Stimulated activated effector memory CD8-positive, alpha-beta T cell treated with anti-CD3 and anti-CD28 coated beads, Interleukin-12 subunit alpha, Interleukin-12 subunit beta, amount 100 ng/mL, for 72 hours (primary cell): ENCODE measurements at places on chromosomes 1 and 21.

- DNase-seq: no peak
Observed at GRCh38 chr1:193568512-193568911, 382.1 kb upstream of the B3GALT2 start.

- DNase-seq: no peak
Observed at GRCh38 chr1:66739401-66740157, 12.7 kb upstream of the DYNLT5 start.

DNA sequence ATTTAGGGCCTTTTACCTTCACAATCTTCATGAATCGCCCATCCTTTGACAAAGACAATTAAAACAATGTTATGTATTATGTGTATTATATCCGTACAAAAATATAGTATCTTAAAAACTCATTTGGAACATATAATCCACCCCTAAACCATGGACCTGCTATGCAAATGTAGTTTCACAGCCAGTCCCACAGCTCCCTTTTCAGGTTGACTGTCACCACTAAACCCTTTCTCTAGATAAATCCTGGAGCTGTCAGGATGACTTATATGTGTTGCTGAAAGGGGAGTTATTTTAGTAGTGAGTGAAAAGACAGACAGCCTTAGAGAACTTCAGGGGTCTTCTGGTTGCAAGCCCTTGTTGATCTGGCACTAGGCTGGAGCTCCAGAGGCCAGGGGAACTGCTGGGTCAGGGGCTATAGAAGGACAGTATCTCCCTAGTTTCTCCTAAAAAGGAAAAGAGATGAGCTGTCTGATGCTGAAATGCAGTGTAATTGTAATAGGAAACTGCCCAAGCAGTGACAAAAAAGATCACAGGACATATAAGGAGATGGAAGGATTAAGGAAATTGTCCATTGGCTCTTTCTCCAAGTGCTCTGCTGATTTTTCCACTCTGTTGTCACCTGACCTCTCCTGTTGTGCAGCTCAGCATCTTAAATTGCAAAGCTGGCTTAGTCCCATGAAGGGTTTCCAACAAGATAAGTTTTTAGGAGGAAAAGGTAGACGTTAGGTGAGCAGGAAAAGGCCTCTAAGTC, 127.7 kb downstream of the S1PR1 start:
- no peak for DNase-seq

DNA sequence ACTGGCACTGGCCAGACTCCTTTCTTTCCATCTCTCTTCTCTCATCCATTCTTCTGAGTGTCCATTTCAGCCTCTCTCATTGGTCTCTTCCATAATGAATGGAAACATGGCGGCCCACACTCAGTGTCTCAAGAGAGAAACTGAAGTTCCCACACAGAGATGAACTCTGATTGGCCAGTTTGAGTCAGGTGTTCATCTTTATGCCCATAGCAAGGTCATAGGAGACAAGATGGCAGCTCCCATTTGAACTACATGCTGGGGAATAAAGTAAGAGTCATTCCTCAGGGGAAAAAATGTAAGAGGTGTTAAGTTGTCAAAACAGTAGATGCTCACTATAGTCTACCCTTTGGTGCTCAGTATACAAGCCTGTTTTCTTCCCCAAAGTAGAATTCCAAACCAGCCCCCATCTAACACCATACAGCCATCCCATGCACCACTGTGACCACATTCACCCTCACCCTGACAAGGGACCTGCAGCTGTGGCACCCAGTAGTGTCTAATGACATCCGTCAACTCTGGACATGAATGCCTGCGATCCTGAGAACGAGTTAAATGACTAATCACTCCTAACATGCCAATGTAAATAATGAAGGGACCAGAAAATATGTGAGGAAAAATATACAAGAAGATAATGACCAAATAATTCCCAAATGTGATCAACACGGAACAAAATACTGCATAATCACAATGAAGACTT, 12.4 kb downstream of the CDA start:
- no peak for DNase-seq

DNA sequence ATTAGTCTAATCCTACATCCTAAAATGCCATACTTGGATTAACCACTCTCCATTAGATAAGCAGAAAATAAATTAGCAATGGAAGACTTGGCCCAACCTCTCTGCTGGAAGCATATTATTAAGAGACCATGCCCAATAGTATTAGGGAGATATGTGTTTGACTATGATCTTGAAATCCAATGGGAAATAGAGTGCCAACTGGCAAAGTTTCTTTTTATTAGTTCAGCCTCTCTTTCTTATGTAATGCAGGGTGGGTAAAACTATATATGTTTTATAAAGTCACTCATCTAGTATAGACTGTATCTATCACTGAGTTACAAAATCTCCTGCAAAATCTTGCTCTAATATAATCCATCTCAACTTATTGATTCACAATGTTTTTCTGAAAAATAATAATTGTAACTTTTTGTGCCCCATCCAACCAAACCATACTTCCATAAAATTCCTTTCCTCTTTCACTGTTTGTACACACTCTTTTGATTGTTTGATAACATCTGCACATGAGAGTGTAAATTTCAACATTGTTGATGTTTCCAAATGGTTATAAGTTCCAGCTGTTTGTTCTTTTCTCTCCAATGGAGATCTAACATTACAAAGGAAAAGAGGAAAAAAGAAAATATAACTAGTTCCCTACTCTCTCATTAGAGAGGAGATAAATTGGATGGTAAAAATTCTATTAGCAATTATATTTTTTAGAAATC, 408.1 kb upstream of the ADGRL2 start:
- no peak for DNase-seq

GRCh38 chr1:9473032-9473807, 66.0 kb upstream of the SLC25A33 start:
- DNase-seq: no peak

- no peak for DNase-seq
Observed at GRCh38 chr1:23452011-23452411, 27.5 kb upstream of the TCEA3 start.

- no peak for DNase-seq
Observed at GRCh38 chr1:109570414-109570813, 22.0 kb downstream of the GNAI3 start.

DNA sequence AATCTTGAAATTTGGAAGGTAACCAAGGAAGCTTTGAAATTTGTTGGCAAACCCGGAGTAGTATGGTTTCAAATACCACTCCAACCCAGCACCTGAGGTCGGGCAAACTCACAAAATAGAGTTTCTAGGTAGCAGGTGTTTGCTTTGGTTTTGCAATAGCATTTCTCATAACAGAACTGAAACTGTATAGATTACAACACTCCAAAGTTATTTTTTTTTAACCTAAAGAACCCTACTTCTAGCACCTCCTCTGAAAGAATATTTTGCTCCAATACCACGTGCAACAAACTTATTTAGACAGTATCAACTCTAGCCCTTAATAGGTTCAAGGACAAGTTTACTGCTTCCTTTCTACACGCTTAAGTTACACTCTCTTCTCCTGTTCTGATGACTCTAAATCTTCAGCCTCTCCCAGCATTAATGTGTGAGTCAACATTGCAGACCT, 178.5 kb upstream of the FMN2 start:
- DNase-seq: no peak

DNA sequence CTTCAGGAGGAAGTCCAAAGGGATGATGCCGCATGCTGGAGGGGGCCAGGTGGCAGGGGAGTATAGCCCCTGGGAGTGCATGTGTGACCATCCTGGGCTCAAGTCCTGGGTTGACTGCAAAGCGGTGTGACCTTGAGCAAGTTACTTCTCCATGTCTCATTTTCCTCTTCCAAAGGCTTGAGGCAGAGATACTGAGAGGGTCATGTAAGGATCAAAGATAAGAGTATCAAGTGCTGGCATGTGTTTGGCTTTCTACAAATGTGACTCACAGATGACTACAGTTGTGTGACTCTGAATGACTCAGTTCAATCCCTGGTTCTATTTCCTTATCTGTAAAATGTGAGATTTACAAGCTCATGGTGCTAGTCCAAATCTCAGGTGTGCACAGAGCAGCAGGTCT, 26.1 kb downstream of the PROK1 start:
- DNase-seq: no peak

GRCh38 chr1:248823517-248824001, 2.2 kb downstream of the SH3BP5L start:
- no peak for DNase-seq

DNA sequence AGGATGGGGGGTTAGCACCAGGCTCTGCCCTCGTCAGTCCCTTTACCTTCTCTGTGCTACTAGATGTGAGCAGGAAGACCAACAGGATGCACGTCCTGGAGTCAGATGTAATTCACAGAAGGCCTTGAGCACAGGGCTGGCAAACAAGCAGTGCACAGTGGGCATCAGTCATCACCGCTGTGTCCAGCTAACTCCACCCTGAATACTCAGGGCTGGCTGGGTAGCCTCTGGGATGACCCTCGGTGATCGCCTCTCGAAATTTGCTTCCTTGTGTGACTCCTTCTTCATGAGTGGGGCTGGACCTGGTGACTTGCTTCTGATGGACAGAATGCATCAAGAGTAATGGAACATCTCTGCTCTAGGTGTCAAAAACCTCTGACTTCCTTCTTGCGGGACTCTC, 92.2 kb upstream of the TMPRSS2 start:
- no peak for DNase-seq

- DNase-seq: no peak
Observed at GRCh38 chr21:27423038-27423437, 456.1 kb upstream of the ADAMTS5 start.

- no peak for DNase-seq
Observed at GRCh38 chr1:161935264-161935663, 88.4 kb downstream of the OLFML2B start.

DNA sequence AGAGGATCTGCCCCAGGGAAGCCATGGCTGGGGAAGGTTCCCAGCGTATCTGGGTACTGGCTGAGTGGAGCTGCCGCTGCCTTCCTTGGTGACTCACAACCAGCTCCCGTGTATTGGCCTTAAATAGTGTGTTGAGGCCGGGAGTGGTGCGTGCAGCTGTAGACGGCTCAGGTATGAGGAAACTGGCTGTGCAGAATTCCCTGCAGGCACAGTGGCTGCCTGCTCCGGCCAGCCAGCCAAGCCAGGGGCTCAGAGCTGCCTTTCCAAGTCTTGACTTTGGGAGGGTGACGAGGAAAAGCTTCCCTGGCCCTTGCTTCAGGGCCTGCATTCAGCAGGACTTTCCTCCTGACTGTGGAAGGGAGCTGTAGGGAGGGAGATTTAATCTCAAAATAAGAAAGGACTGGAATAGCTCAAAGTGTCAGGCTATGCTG, at the start of gene VTCN1:
Gene VTCN1, minus strand, starts transcription at position 97 of the 431 bp plus-strand sequence. Its CDS starts 72 bp downstream, at position 25.
- no peak for DNase-seq

DNA sequence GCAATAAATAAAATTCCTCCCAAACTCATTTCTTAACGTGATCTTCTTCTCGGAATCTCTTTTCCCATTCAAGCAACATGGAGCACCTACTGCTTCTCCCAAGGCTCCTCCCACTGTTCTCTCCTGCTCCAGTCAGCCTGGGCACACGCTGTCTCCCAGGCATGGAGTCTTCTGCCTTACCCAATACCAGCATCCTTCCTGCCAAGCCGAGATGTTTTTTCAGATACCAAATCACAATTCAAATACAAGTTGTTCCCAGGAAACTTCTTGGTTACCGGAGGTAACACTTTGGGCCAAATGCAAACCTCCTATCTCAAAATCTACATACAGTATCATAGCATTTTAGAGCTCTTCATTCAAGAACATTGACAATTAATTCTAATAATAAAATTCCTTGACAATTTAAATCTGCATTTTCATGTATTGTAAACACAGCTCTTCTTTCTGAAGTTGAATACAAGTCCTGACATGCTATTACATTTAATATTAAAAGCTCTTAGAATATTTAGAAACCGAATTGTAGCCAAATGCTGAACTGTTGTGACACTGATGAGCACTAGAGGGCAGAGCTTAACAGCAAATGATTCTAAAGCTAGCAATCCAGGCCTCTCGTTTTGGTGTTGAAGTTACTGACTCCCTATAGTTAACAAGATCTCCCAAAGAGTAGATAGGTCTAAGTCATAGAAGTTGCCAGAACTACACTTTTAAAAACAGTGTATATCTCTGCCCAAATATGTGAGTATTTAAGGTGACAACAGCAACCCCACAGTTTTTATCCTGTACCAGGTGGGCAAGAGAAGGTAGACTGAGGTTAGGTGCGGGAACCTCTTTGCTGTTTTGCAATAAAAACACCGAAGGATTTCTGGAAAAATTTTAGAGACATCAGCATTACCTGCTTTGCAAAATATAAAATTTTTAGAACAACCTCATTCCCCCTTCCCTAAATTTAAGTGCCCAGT, 52.3 kb downstream of the BCAR3 start:
- DNase-seq: no peak

DNA sequence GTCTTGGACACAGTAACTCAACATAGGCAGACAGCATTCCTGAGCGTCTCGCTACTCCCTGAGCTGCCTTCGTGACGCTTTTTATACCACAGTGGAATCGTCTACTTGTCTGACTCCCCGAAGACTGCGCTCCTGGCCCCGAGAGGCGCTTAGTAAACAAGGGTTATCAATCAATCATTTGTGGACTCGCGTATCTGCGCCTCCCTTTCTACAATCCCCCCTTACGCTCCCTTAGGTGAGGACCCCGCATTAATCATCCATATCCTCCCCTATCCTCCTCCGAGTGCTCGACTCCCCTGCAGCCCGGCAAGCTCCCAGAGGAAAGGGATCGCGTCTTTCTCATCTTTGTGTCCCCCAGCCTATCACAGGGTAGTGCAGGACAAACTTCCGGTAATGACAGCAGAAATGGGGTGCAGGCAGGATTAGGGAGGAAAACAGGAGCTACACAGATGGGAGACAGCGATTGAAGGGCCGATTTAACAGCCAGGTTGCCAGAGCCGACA, 522 bp downstream of the TMEM59 start:
- DNase-seq: no peak

- DNase-seq: no peak
Observed at GRCh38 chr1:27491748-27492700, 2.1 kb upstream of the WASF2 start.
